ENCODE measurements at places on chromosomes 1 and 21.

DNA sequence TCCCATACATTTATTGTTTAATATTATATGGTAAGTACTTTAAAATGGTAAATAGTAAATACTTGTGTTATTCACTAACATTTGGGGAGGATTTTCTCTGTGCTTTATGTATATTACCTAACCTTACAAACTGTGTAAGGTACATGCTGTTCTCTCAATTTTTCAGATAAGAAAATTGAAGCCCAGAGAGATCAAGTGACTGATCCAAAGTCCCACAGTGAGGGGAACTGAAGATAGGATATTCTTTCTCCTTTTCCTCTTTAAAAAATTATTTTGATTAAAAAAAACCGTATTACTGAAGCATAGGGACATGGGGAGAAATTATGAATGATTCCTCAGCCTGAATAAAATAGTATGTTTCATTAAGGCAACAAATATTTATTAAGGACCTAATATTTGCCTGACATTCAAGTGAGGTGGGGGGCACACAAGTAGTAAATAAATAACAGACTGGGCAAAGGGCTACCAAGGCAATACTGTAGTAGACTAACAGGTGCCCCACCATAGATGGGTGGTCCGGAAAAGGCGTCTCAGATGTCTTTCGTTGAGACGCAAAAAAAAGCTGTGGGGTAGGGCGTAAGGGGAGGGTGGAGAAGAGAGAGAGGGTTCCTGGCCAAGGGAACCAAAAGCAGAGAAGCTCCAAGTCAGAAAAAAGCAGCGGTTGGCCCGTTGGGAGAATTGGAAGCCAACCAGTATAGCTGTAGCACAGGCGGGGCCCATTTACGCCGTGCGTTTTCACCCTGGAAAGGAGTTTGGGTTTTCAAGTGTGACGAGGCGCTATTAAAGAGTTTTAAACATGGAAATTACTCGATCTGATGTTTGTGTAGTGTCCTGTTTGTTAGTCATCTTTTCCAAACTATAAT is 944 bp upstream of the AGO3 start:
- no peak for DNase-seq

DNA sequence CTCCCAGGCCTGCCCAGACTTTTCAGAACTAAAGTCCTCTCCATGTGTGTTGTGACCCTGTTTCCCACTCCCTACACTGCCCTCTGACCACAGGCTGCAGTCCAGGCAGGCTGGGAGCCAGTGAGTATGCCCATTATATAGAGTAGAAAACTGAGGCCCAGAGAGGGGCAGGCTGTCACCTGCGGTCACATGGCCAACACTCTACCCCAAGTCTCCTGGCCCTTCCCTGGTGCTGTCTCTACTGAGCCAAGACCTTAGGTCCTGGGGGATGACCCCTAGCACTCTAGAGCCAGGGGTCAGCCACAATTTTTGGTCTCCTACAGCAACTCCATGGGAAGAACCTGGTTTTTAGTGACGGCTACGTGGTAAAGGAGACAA is 30.8 kb downstream of the RPS6KA1 start:
- DNase-seq: no peak

DNA sequence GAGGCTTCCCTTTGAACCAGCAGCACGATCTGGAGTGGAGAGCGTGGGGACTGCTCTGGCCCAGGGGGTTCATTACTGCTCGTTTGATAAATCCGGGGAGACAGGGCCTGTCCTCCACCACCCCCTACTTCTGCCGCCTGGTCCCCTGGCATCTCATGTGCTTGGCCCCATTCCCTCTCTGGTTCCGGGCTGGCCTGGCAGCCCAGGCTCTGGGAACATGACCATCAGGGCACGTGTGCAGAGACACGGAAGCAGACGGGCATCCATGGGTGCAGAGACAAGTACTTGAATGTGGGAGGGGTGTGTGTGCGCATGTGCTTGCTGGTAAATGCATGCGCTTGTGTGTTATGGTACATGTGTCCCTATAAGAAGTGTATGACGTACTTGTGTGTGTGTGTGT is 75.5 kb downstream of the KIRREL1 start:
- DNase-seq: no peak

DNA sequence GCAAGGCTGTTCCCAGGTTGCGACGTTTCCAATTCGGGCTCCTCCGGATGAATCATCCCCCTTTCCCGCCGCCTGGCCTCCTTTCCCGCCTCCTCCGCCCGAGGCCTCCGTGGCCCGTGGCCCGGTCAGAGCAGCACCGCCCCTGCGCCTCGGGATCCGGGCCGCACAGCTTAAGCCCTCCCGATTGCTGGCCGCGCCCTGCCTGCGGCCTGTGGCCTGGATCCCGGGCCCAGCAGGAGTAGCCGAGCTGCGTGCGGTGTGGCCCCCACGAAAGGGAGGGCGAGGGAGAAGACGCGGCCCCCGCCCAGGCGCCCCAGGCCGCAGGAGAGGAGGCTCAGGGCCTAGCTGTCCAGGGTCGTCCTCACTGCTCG is 1.0 kb downstream of the TMEM200B start:
- DNase-seq: no peak

- DNase-seq: no peak
Measured at GRCh38 chr1:64522740-64523139, 52.8 kb downstream of the CACHD1 start.

DNA sequence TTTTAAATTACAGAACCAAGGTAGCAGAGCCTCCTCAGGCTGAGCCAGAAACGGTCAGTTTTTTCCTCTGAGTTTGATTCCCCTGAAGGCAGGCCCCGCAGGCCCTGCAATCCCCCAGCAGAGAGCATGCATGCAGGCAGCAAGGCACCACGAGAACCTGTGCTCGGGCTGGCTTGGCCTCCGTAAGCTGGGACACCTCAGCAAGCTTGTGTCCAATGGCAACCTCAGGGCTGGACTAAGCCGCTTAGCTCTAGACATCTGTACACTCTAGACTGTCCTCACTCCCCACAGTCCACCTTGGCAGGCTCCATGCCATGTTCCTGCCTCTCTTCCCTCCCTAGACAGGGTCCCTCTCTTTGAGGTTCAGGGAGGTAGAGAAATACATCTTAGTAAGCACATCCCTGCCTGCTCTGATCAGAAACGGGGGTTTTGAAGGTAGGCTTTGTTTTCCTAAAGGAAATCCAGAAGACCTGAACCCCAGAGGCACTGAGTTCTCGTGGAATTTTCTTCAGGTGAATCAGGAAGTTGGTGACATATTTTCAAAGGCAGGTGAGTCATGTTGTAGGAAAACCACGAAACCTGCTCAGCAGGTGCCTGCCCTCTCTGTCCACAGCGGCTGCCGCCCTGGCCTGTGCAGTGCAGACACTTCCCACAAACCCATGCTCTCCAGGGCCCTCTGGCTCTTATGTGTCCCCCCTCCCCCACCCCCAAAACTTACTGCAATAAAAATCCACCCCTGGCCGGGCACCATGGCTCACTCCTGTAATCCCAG is 7.0 kb downstream of the TMEM63A start:
- no peak for DNase-seq

DNA sequence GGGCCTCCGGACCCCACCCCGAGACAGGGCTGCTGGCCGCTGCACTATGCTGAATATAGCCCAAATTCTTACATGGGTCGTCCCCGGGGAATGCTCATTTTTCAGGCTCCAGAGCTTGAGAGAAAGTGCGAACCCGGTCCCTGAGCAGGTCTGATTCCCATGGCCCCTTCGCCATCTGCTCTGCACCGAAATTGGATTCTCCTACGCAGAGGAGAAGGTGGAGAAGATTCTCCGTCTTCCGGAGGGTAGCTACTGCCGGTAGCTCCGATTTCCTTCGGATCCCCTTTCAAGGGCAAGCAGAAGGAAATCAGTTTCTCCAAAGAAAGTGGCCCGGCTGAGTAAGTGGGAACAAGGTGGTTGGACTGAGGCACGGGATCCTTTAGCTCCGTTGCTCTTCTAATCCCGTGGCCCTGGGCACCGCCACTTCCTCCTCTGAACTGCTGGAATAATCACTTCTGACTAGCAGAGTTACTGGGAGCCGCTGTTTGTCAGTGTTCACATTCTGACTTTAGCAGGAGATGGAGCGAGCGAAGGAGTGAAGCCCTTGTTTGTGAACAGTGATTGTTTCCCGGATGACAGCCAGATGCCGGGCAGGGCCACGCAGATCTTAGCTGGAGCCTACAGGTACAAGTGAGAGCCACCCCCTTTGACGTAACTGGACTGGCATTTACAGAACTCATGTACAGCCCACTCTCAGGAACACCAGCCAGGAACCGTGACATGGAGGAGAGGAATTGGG is 1.1 kb upstream of the ZNF496 start:
- no peak for DNase-seq

GRCh38 chr1:210332233-210332632 is 3.5 kb downstream of the HHAT start:
- DNase-seq: no peak

DNA sequence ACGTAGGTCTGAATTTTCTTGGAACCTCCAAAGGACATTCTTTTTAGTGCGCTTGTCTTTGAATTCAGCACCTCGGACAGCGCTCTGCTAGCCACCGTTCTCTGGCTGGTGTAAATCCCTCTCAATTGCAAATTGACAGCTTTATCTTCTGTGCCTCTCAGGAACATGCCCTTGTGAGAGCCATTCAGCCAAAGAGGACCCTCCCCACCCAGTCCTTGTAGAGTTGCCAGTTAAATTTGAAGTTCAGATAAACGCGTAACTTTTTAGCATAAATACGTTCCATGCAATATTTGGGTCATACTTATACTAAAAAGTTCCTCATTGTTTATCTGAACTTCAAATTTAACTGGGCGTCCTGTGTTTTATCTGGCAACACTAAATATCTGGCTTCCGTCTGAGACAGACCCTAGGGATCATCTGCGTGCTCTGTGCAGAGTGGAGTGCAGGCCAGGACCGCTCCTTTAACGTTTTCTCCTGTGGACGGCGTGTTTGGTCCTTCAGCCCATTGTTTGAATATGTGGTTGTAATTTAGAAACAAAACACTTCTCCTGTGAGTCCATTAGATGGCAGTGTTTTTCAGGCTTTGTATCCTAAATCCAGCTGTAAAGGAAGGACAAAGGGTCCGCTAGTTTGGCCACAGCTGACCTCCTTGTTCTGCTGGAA is 7.0 kb downstream of the KCNAB2 start:
- DNase-seq: peak; percentile 61

- no peak for DNase-seq
Measured at GRCh38 chr21:42022091-42022430, 11.9 kb upstream of the ZBTB21 start.

DNA sequence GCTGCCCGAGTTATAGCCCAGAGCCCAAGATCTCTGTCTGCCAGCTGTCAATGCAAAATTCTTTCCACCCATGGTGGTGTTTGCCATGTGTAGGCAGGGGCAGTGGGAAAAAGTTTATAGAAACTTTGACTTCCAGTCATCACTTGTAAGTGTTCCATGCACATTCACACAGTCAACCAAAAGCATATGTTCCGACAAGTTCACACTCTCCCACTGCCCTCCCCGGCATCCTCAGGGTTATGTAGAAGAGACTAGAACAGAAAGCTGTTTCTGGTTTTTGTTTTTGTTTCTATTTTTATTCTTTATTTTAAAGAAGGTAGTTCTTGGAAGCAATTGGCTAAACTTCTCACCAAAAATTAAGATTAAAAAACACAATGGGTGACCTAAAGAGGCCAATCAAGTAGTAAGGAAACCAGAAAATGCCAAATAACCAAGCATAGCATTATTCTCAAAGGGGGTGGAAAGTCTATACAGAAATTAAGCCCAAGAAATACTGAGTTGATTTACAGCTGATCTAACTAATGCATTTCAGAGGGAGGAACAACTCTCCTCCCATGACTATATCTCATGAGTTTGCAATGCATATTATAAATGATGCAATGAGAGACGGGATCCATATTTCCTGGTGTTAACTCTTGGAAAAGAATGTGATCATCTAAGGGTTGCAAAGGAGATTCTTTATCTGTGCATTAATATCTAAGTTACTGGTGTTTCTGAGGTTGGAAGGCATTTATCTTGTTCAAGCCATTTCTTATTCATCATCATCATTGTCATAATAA is 91.5 kb upstream of the ETS2 start:
- no peak for DNase-seq

DNA sequence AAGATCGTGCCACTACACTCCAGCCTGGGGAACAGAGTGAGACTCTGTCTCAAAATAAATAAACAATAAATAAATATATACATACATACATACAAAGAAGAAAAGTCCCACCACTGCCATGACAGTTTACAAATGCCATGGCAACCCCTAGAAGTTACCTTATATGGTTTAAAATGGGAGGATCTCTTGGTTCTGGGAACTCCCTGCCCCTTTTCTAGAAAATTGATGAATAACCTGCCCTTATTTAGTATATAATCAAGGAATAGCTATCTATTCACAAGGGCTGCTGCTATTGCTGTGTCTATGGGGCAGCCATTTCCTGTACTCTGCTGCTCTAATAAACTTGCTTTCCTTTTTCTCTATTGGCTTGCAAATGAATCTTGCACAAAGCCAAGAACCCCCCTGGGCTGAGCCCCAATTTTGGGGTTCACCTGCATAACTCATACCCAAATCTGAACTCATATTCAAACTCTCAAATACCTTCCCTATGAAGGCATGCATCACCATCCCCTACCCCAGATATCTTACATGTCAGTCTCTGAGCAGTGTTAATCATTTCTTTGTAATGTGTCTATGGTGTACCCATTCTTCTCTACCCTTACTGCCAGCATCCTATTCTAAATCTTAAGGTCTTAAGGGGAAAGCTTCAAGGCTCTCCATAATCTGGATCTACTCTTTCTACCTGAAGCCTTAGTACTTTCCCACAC is 9.0 kb downstream of the GON4L start:
- no peak for DNase-seq
